ENCODE measurements at places on chromosomes 1 and 21. TPM values are rescaled to one million over a fixed set of nuclear protein-coding genes. Genes with fewer than 3 reads are reported as not detected.

Gene PYGO2
- total RNA-seq, result 8.1 TPM

GRCh38 chr1:1858382-1859086 is 32.4 kb downstream of the GNB1 start:
- H3K27ac ChIP-seq, result peak overlapping the region; percentile 81
- DNase-seq, result peak; percentile 81
- H3K27me3 ChIP-seq, result no peaks in the 10 kb centered on the region
- H3K36me3 ChIP-seq, result no peaks in the 10 kb centered on the region

DNA sequence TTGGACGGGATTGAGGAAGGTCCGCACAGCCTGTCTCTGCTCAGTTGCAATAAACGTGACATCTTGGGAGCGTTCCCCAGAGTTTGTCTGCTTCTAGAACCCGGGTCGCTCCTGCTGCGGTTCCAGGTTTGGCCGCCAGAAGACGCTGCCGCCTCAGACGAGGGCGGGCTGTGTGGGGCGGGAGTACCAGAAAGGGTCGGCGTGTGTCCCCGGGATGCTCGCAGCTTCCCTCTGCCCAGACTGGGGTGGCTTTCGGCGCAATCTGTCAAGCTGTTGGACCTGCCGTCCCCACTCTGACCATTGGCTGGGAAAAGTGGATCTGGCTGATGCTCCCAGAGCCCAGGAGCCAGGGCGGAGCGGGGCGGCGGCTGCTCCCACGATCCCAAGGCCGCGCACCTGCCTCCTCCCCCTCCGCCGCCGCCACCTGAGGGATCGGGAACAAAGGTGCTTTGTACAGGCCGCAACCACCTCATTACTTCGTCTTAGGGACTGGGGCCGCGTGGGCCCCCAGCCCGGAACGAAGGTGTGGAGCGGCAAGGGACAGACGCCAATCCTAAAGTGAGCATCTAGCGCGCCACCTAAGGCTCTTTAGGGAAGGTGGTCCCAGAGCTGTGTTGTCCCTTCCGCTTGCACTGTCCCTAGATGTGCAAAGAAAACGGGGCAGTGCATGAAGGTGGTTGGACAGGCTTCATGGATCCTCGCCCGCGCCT is 683 bp upstream of the EFNA4 start:
- peaks cover 4% of the 10 kb centered on the region for H3K27me3 ChIP-seq
- peak; percentile 69 for DNase-seq
- peaks cover 50% of the 10 kb centered on the region for H3K36me3 ChIP-seq
- peak overlapping the region; percentile 89 for H3K27ac ChIP-seq

GRCh38 chr1:36773827-36774541 is 260.3 kb downstream of the GRIK3 start:
- H3K27me3 ChIP-seq, result peaks cover 56% of the 10 kb centered on the region
- H3K27ac ChIP-seq, result no peak overlapping the region
- H3K4me3 ChIP-seq, result no peak overlapping the region
- DNase-seq, result no peak
- no peaks in the 10 kb centered on the region for H3K36me3 ChIP-seq

- H3K27ac ChIP-seq, result no peak overlapping the region
- peaks cover 15% of the 10 kb centered on the region for H3K27me3 ChIP-seq
- no peaks in the 10 kb centered on the region for H3K36me3 ChIP-seq
- H3K4me1 ChIP-seq, result no peaks in the 10 kb centered on the region
- no peak overlapping the region for H3K4me3 ChIP-seq
Measured at GRCh38 chr1:214251354-214251753, 29.6 kb upstream of the SMYD2 start.

DNA sequence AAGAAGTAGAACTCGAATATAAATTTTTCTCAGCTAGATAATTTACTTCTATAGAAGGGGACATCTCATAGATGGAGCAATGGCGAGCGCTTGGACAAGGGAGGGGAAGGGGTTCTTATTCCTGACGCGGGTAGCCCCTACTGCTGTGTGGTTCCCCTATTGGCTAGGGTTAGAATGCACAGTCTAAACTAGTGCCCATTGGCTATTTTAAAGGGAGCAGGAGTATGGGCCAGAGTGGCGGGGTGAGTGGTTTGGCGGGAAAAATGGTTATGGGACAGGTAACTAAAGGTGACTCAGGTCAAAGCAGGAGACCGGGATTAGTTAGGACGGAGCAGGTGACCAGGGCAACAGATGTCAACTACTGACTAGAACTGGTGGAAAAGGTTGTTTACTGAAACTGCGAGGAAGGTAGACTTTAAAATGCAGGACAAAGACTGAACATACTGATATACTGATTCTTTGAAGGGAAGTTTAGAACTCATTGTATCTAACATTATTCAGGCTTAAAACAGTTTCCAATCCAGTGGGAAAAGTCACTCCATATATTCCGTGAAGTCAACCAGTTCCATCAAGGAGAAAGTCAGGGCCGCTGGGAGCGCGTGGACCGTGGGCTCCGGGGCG is 940 bp upstream of the ATAD3A start:
- H3K4me1 ChIP-seq, result peaks cover 20% of the 10 kb centered on the region
- peak overlapping the region; percentile 89 for H3K4me3 ChIP-seq
- no peaks in the 10 kb centered on the region for H3K27me3 ChIP-seq
- H3K27ac ChIP-seq, result peak overlapping the region; percentile 91
- no peak for DNase-seq

Data from stomach (tissue), 19 donors.